Cortex of kidney (tissue), 1 donor: ENCODE measurements at places on chromosomes 1 and 21.

- no peak for DNase-seq
These were observed 67.0 kb downstream of the XCL2 start for GRCh38 chr1:168476588-168477385.

GRCh38 chr1:159746666-159747065 lies 32.3 kb upstream of the CRP start:
- no peak for DNase-seq

DNA sequence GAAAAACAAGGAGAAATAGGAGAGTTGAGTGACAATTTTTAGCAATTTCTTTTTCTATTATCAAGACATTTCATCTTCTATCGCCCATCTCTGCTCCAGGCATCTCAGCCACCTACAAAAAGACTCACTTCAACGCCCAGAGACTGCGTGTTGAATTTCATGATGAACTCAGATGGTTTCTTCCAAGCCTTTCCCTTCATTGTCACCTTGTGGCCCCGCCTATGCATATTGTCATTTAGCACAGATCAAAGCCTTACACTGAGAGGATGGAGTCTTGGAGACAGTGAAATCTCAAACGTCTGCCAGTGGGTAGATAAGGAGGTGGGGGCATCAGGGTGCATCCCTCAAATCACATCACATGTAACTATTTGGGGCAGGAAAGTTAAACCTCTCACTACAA lies 319.4 kb downstream of the SIPA1L2 start:
- no peak for DNase-seq

GRCh38 chr1:234887016-234887900 lies 241.4 kb downstream of the TOMM20 start:
- DNase-seq, result no peak

DNA sequence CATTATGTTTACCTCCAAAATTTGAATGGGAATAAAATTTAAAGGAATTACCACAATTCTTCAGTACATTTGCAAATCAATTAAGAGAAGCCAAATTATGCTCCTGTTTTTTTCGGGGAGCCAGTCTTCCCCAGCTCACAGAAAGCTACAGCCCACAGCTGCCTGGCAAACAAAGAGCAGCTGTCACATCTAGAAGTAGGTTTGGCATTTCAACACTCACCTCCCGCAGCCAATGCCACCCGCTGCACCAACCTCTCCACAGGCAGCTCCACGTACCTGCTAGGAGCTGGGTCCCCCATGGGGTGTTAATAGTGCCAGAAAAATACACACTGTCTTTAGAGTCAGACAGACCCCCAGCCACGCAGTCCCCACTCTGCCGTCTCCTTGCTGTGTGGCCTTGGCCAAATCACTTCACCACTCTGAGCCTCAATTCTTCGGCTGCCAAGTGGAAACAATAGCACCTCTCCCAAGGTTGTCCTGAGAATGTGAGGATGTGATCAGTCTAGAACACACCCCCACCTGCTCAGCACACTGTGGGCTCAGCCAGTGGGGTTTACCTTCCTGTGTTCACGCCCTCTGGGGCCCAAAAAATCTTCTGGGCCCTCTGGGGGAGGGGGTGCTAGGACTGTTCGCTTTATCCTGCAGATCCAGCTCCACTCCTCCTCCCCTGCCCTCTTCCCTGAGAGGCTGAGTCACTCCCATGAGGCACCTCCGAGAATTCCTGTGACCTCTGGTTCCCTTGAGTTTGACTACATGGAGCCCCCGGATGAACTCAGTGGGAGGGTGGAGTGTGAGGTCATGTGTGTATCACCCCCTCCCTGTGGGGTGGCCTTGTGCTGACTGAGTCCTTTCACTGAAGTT lies 204.3 kb upstream of the GRIK3 start:
- no peak for DNase-seq

DNA sequence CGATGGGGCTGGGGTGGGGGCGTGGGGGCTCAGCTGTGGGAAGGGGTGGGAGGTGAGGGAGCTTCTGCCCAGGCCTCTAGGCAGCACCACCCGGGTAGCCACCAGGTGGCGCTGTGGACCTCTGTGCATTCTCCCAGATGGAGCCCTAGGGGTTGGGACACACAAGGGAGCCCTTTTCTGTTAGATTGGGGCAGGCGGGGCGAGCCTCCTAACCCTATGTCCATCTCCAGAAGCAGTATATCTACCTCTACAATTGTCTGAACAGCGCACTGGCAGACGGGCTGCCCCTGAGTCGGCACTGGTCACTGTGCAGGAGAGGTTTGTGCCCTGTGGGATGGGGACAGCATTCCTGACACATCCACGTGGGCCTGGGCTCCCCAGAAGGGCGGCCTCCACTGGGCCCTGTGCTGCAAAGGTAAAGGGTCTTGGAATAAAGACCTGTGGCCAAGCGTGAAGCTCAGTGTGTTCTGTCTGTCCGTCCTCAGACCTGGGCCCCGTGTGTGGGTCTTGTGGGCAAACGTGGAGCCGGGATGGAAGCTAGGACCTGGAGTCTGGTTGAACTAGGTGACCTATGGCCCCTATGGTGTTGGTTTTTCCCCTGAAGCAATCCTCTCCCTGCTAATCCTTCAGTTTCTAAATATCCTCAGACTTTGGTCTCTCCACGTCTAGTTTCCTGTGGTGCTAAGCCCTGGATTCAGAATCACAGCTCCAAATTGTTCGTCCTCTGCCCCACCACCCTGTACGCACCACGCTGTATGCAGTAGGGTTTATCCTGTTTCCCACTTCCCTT lies 4.4 kb upstream of the LGR6 start:
- DNase-seq, result no peak

DNA sequence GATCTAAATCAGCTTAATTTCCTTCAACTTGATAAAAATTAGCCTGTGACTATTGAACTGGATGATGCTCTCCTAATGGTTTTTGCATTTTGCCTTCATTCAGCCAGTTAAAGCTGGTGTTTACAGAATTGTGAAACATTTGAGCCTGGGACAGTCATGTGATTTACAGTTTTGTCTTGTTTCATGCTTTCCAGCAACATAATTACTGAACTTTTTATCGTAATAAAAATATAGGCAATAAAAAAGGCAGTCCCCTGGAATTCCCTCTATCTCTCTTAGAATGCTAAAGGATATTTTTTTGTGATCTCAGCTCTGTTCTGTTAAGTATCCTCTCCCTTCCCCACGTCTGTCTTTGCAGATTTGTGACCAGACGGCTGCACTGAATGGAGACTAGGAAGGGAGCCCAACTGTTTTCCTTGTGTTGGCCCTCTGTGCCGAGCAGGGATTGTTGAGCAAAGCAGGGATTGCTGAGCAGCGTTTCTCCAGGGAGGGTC lies 70.3 kb upstream of the RGL1 start:
- no peak for DNase-seq

DNA sequence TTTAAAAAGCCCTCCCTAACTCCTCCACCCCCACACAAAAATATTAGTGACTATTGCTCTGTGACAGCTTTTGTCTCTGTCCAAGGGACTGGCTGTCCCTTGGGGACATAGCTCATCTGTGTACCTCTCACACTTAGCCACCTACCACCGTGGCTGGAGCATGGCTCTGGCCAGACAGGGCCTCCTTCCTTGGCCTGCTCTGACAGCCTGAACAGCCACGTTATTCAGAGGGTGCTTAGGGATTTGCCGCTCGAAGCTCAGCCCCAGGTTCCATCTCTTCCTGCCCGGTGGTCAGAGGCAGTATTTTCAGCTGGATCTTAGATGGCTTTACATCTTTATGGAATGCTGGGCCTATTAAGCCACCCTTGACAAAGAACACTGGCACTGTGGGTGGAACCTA lies 6.1 kb upstream of the CELSR2 start:
- no peak for DNase-seq

DNA sequence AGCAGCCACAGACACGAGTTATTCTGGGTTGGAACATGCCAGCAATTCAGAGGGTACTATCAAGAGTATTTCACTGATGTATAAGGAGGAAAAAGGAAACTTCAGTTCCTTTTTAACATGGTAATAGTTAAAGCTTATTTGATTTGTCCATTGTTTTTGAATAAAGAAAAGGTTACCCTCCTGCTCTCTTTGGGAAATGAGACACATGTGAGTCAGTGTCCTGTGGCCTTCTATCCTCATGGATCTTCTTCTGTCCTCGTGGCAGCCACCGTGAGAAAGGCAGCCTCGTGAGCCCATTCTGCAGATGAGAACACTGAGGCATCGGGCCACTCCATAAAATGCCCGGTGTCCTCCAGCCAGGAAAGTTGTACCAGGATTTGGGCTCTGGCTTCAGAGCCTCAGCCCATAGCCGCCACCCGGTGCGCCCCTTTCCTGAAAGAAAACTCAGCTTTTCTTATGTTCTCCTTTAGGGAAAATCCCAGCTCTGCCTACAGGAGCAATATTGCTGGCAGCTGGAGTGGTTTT lies 24.8 kb downstream of the KCNAB2 start:
- DNase-seq, result no peak

GRCh38 chr1:27543284-27543683 lies 53.3 kb upstream of the WASF2 start:
- no peak for DNase-seq

- no peak for DNase-seq
These were observed 45.1 kb downstream of the PGBD5 start for GRCh38 chr1:230381049-230381467.

DNA sequence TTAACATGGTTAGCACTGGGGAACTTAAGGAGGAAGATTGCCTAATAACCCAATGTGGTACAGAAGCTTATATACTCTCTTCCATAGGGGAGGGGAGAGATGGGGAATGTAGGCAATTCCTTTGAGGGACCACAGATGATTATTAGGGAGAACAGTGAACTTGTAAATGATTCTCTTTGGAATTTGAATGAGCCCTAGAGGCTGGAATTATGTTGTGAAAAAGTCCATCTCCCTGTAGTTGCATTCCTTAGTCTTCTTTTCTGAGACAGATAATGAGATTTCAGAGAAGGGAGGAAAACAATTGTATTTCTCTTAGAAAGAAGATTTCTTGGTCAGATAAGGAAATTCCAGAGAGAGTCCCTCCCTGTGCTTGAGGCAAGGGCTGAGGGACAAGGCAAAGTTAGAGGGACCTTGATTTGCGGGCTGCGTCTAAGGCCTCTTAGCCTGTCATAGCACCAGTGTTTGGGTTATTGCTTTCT lies 89.0 kb upstream of the HMCN1 start:
- DNase-seq, result no peak

GRCh38 chr21:43297391-43297981 lies 128.7 kb downstream of the CRYAA start:
- DNase-seq, result no peak

DNA sequence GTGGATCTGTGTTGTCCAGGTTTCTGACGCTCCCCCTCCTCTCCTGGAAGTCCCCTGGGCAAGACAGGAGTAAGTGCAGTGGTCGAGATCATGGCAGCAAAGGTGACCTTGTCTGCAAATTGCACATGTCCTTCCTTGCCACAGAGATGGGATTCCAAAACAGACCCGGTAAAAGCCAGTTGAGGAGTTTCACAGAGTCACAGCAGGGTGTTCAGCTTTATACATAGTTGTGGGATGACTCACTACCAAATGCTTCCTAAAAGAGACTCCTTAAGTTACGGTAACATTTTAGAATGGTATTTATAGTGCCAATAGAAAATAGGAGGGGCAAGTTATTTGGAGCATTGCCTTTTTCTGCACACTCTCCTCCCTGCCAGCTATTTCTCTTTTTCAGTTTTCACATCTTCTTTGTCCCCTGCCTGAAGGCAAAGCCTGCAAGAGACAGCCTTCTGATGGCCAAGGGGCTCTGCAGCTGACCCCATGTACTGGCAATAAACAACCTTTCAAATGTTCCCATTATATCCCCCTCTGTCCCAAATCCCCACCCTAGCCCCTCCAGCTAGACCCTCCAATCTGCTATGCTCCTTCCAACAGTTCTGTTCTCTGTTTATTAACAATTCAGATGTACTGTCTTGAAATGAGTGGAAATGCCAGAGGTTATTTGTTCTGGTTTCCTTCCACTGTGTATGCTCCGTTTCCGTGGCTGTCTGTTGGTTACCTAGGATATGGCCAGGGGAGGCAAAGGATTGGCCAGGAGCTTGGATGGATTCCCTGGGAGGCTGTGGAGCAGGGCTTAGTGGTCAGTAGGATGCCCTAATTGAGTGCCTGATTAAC lies 115.0 kb downstream of the TGFB2 start:
- DNase-seq, result no peak

DNA sequence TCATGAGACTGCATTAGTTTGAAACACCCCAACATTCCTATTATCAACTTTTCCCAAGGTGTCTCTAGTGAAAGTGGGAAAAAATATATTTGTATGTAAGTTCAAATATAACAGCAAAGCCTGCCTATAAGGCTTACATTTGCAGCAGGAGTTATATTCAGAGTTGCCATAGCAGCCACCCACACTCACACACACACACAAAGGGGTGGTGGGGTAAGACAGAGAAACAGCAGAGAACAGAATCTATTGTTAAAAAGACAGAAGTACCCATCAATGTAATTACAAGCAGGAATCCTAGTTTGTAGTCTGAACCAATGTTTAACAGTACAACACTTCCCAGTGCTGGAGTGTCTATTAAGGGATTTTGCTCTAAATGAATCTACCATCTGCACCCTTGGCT lies 55.0 kb downstream of the PLPPR5 start:
- DNase-seq, result no peak

- DNase-seq, result no peak
These were observed 27.5 kb downstream of the RNF19B start for GRCh38 chr1:32937061-32937460.

GRCh38 chr1:162193221-162193620 lies 123.7 kb downstream of the NOS1AP start:
- DNase-seq, result no peak

DNA sequence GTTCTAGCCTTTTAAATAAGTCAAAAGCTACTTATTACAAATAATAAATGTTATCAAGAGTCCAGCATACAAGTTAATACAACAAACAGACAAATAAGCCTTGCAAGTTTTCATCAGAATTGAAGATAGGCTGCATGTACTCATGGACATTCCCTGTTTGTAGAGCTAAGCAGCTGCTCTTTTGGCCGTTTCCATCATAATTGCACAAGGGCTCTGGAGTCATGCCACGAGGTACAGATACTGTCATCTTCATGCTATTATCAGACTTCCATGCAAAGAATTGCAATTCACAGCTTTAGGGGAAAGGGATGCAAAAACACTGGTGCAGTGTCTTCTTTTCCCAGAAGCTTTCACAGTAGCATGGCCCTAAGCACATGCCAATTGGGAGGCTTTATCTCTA lies 52.8 kb upstream of the TBX15 start:
- no peak for DNase-seq

DNA sequence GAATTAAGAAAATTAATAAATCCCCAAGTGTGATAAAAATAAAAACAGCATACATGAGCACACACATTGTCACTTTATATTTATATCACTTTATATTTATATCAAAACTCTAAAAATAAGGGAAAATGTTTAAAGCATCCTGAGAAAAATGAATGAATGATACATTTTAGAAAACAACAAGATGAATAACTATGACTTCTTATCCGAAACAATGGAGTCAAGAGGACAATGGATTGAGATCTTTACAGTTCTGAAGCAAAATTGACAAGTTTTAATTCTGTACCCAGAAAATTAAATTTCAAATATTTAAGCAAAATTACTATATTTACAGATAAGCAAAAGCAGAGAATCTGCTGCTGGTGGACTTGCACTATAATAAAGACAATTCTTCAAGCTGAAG lies 512.6 kb downstream of the MRPL39 start:
- DNase-seq, result no peak

- no peak for DNase-seq
These were observed 1.1 kb upstream of the GUCA2A start for GRCh38 chr1:42165511-42166210.

GRCh38 chr1:99217599-99217998 lies 46.7 kb upstream of the PLPPR4 start:
- no peak for DNase-seq

- DNase-seq, result no peak
These were observed 165.6 kb downstream of the DUSP10 start for GRCh38 chr1:221576268-221576667.

- no peak for DNase-seq
These were observed 36.7 kb upstream of the GOLT1A start for GRCh38 chr1:204250428-204251030.

GRCh38 chr1:230869500-230869899 lies 1.2 kb upstream of the C1orf198 start:
- no peak for DNase-seq
